NCI-H1417 treated with DMSO at 0.1 percent for 48 hours (cell line): ENCODE measurements at places on chromosomes 12 and 14.

DNA sequence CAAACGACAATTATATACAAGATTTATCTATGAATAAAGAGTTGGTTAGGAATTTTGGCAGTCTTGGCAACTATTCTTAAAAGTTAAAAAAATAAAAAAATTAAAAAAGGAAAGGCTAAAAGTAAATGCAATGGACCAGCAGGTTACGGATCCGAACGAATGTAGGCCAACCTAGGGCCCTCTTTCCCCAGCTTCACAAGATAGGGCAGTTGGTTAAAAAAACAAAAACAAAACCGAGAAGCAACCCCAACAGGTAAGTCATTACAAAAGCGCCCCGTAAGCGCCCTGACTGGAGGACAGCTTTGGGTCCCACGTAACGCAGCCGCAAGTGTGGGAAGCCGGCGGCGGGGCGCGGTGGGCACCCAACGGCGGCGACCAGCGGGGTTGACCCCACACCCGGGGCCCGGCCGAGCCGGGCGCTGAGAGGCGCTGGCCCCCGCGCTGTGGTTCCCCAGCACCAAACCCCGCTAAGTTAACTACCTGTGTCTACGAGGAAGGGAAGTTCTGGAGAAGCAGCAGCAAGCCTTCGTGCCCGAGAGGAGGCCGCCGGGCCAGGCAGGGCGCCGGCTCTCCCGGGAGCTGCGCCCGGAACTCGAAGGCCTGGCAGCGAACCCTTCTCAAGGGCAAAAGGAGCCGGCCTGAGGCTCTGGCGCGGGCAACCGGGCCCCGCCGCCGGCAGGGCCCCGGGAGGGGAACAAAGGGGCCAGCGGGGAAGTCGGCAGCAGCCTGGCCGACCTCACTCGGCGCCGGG is 882 bp downstream of the HECTD1 start:
- no peak for DNase-seq

DNA sequence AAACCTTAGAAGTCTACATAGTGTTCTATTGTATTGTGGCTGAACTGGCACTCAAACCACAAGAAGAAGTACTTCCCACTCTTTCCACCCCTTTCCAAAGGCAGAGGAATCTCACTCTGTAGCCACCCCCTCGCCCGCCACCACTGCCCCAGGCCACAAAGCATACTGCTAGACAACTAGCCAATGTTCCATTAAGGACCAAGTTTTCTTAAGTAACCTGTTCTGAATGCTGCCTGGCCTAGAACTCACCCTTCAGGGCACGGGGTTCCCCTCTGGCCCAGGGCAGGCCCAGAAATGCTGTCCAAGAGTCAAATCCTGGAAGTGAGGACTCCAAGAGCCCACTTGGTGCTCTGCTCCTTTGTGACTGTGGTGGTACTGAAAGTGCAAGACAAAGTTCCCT is 15.7 kb upstream of the PTPRO start:
- DNase-seq = no peak

- DNase-seq = no peak
Observed at GRCh38 chr14:40697231-40697630, 909.4 kb upstream of the LRFN5 start.

DNA sequence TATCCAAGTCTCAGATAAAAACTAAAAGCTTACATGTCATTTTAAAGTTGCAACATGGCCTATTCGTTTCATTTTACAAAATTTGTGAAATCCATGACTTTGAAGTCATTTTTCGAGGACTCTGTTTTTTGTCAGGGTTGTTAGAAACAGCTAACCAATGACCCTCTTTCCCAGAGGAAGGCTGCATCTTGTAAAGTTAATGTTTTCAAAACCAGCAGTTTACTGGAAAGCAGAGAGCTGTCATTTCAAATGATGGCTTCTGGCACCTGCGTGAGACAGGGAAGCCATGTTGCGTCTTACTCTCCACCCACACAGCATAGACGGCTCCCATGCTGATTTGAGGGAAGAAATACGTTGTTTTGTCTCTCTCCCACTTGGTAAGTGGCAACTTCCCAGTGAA is 50.1 kb upstream of the RTRAF start:
- DNase-seq = no peak

DNA sequence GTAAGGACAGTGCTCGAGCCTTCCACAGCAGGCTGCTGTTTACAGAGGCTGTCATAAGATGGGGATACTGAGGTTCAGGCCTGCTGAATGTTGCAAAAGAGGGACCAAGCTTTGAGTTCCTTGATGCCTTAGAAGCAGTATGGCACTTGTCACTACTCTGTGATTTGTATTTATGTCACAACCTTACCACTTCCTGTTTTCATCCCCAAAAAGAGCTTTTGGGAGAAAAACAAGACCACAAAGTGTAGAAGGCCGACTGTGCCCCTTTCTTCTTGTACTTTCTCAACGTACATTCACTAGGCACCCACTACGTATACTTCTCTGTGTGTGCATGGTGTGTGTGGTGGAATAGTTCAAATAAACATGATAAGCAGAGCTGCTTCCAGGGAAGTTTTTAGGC is 90.1 kb downstream of the DRAM1 start:
- DNase-seq = no peak

DNA sequence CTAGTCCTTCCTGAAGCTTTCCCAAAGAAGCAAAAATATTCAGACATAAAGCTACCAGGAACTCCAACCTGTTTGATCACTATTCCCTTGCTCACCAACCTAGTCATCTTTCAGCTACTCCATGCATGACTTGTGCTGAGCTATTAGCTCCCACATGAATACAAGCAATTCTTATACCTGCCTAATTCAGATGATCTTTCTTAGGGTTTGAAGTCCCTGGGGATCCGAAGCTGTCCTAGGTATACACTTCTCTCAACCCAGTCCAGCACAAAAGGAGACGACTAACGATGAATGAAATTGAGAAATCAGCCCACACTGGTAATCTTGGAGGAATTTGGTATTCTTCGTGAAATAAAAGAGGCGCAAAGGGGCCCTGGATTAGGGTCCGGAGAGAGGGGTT is 631 bp upstream of the PTGR2 start:
- no peak for DNase-seq

- no peak for DNase-seq
Observed at GRCh38 chr12:47236109-47236714, 156.5 kb upstream of the AMIGO2 start.

GRCh38 chr14:22226381-22226780 is 362.6 kb downstream of the DAD1 start:
- DNase-seq = no peak

- no peak for DNase-seq
Observed at GRCh38 chr12:47990351-47991105, 13.7 kb downstream of the COL2A1 start.

DNA sequence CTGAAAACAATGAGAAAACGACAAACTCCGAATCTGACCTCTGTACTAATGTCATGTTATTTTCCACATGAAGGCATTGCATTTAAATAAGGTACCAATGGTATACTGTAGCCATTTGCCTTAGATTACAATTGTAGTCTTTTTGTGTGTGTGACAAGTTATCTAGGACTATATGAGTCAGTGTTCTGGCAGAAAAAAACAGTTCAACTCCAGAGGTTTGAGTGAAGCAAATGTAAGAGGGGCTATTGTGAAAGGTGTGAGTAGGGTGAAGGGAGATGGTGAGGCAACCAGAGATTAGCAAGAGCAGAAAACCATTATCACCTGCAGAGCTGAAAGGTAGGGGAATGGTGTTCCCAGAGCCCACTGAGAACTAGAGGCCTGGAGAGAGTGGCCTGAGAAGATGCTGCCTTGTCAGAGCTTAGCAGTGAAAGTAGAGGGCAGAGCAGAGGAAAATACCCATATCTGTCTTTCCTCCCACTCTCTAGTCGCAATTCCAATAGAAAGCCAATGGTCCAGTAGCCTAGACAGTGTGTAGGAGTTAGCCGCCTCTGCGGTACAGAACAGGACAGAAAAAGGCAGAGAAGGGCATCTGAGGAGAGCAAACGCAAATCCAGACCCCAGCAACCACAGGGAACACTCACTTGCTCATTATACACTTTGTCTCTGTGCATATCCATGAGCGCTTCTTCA is 112.2 kb downstream of the DYRK2 start:
- no peak for DNase-seq

DNA sequence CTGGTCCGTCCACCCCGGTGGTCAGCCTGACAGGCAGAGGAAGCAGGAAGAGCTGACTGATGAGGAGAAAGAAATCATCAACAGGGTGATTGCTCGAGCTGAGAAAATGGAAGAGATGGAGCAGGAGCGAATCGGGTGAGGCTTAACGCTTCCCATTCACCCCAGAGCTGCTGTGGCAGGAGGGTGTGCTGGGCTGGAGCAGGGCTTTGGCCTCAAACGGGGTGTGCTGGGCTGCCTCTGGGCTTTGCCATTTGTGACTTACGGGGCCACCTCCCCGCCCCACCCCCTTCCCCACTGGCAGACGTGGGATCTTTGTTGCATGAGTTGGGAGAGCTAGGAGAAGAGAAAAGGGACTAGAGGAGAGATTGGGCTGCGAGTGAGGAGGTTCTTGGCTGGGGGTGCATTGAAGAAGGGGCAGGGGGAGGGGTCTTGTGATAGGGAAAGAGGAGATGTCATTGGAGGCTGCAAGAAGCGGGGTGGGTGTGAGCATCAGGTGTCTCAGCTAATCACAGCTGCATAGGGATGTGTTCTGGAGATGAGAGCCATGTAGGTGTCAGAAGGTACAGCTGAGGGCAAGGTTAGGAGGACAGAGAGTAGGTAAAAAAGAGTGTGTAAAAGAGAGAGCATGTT is 56.3 kb downstream of the RPH3A start:
- no peak for DNase-seq

- no peak for DNase-seq
Observed at GRCh38 chr12:76470028-76470939, 89.3 kb downstream of the OSBPL8 start.

GRCh38 chr12:650983-651382 is 12.3 kb downstream of the NINJ2 start:
- DNase-seq = no peak

- DNase-seq = no peak
Observed at GRCh38 chr14:72928872-72929271, 2.6 kb downstream of the DCAF4 start.

DNA sequence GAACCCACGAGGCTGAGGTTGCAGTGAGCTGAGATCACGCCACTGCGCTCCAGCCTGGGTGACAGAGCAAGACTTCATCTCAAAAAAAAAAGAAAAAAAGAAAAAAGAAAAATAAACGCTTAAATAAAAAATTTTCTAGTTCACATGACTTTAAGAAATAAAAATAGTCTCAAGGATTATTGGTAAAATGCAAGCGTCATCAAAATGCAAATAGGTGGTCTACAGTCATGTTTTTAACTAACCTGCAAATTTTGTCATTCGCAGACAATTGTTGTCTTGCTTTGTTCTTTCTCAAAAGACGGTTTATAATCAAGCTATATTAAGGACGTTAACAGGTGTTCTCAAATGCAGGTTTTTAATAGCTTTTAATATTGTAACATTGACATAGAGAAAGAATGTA is 22.4 kb downstream of the TXNRD1 start:
- DNase-seq = no peak

GRCh38 chr14:59275668-59276067 is 87.2 kb downstream of the DAAM1 start:
- DNase-seq = no peak

DNA sequence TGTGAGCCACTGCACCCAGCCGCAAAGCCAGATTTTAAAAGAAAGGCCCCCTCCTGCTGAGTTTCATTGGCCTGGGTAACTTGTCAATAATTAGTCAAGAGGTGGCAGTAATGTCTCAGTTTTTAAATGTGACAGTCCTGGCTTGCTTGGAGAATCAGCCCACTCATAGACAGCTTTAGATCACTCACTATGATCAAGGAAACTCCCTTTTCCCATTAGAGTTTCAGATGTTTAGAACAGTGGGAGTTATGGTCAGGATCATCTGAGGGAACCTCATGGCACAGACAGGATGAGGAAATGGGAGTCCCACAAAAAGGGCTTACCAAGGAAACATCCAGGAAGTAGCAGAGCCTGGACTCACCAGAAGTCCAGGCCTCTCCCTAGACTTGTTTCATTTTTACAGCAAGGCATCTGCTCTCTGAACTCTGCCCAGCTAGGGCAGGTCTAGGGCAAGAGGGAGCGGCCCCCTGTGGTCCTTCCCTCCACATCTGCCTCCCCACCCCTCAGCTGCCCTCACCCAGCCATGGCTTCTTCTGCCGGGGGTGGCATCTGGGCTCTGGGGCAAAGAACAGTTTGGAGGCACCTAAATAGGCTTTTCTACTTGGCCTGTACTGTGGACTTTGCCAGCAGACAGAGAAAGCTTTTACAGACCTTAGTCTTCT is 11.2 kb downstream of the BCL2L14 start:
- DNase-seq = no peak

DNA sequence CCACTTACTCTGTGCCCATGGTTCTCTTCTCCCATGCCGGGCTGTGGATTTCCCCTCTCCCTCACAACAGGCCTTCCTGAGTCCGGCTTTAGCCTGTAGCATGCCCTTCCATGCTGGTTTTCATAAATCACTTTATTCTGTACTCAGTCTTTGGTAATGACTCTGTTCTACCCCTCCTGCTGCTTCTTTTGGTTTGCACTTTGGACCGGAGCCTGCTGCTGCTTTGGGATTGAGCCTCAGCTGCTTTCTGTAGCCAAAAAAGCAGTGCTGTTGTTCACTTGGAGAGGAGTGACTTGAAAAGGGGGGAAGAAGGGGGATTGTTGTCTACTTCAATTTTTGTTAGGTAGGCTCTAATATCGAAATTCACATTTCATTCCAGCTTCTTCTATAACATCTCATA is 8.5 kb upstream of the SLC6A13 start:
- no peak for DNase-seq

DNA sequence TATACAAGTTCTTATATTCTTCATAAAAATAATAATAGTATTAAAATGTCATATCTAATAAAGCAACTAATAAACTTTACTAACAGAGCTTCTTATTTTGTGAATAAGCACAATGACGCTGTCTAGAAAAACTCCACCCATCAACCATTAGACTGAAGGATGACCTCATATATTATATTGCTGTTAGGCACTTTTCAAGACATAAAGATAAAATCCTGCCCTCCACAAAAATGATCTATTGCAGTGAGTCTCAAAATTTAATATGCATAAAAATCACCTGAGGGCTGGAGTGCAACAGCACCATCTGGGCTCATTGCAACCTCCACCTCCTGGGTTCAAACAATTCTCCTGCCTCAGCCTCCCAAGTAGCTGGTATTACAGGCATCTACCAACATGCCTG is 20.1 kb downstream of the TM7SF3 start:
- no peak for DNase-seq

DNA sequence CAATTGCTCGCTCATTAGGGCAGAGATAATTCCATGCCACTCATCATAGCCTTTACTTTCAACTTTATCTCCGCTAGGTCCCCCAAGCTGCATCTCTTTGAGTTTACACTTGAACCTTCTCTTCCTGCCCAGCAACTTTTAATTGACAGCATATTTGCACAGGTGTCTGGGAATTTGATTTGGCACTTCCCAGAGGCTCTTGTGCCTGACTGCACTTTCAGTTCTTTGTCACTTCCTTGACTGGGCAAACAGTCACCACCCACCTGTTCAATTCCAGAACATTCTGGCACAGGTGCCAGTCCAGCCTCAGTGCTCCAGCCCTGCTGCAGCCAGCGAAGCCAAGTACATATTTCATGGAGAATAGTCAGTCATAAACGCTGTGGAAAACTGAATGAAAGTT is 110.1 kb upstream of the LRIG3 start:
- no peak for DNase-seq
